Stimulated activated CD4-positive, alpha-beta T cell treated with anti-CD3 and anti-CD28 coated beads, Interleukin-1b, Interleukin-23, amount 100 ng/mL, for 24 hours (primary cell): ENCODE measurements at places on chromosomes 13 and 19.

GRCh38 chr13:109113427-109113826, 484.0 kb downstream of the MYO16 start:
- no peak for DNase-seq

- no peak for DNase-seq
These were observed 7.7 kb upstream of the CRTC1 start for GRCh38 chr19:18675779-18676178.

DNA sequence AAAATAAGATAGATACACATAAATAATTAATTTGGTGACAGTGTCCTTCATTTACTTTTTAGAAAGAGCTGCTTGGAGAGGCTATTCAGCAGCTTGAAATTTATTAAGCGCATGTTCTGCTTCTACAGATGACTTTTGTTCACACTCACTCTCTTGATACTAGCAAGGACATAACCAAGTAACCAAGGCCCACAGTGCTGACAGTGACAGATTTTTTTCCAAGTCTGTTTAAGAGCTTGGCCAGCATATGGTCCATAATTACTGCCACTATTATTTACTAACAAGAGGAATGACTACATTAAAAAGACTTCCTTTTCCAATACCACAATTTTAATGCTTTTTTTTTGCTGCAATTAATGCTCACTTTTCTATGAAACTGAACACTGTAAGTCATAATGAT, 673.7 kb upstream of the MIR17HG start:
- no peak for DNase-seq

DNA sequence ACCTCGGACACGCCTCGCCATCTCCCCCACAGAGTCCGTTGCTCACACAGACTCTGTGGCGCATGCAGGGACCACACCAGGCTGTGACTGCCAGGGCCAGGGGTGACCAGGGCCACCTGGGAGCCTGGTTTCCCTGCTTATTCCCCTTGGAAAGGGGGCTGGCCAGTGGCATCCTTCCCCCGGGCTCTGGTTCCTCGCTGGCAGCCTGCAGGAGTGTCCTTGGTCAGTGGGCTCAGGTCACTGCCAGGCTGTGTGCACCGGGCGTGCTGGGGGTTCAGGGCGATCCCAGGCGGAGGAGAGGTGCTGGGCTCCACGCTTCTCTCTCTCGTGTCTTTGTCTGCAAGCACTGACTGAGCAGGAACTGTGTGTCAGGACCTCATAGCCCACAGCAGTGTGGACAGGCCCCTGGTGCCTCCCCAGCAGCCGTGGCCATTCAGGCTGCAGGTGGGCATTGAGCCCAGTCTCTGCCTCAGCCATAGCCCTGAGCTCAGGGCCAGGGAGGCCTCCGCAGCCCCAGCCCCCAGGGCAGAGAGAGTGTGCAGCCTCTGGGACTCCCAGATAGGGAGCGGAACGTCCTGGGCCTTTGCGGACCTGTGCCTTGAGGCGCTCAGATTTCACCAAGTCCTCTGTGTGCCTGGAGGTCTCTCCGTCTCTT, 6.5 kb downstream of the PIAS4 start:
- no peak for DNase-seq

DNA sequence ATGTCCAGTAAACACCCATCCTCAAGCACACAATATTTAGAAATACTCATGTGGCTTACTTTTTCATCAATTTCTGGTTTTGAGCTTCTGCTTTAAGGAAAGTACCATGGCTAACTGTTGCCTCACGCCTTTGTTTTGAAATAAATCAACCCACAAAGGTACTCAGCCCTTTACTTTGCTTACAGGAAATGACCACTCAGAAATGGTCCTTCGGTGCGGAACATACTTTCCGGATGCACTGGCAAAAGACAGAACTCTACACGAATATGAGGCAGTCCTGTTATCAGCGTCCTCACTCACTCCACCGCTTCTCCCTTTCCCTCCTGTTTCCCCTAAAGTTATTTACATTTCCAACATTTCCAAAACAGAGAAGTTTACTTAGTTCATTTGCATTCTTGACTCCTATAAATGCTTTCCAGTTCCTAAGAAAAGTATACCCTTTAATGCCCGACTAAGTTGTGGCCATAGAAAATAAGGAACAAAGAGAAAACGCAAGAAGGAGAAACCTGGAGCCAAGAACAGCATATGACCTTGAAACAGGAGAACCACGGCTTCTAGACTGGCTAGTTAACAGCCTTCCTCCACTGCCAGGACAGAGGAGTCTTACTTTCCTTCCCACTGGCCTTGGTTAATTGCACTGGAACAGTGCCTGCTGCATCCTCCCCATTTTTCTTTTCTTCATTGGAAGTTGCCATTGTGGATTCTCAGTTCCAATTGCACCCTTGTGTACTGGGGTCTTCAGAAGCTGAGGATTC, 10.6 kb downstream of the FPR2 start:
- no peak for DNase-seq

DNA sequence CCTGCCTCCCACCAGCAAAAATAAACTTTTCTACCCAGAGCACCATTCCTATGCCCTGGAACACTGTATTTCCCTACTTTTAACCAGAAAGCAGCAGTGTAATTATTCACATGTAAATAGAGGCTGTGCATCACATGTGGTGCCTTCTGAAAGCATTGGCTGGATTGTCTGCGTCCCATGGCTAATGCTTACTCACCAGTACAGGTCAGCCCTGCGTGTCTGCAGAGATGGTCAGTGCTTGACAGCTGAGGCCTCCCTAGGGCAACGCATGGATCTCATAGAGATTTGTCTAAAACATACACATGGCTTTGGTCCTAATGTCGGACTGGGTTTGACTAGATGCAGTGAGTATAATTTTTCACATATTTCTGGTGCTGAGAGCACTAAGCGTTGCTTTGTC, 64.2 kb downstream of the DPY19L3 start:
- DNase-seq: no peak

DNA sequence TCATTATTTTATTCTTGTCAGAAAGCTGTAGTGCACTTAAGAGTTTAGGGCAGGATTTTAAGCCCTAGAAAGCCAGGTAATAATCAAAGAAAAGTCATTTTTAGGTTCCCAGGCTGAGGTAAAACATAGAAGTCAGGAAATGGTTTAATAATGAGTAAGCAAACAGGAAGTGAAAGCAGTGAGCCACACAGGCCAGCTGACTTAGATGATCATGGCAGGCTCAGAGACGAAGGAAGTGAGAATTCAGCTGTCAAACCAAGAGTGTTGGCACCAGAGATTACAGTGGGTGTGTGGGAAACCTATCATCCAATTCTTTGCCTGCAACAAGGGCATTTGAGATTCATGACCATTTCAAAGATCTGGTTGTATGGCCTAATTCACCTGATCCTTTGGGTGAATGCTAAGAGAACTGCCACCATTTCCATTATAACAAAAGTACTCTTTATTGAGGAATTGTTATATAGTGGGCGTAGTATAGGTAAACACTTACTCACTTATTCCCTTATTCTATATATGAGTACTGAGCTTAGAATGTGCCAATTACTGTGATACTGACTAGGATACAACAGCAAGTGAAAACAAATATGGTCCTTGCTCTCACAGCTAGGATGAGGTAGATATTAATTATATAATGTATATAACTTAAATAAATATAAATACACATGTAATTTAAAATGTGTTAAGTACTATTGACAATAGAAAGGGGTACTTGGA, 103.7 kb upstream of the EDNRB start:
- DNase-seq: no peak

DNA sequence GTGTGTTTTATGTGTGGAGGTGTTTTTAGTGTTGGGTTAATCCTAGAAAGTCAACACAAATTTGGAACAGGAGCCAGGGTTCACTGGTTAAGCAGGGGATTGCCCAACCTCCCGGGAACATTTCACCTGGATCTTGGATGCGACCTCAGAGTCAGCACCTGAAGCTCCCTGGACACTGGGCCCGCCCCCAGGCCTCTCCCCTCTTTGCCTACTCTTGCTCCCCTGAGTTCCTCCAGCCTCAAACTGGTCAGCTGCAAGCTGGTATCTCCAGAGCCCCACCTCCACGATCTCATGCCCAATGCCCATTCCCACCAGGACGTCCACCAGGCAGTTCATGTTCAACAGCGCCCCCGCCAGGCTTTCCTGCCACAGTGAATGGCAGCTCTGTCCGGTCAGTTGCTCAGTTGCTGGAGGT, 9.7 kb downstream of the HSD17B14 start:
- DNase-seq: no peak

GRCh38 chr13:99381766-99382165, 74.6 kb upstream of the GPR183 start:
- DNase-seq: no peak
